Pons (tissue), 1 donor: ENCODE measurements at places on chromosomes 2 and 18.

- DNase-seq, result no peak
Measured at GRCh38 chr2:180644709-180645108, 335.7 kb upstream of the UBE2E3 start.

DNA sequence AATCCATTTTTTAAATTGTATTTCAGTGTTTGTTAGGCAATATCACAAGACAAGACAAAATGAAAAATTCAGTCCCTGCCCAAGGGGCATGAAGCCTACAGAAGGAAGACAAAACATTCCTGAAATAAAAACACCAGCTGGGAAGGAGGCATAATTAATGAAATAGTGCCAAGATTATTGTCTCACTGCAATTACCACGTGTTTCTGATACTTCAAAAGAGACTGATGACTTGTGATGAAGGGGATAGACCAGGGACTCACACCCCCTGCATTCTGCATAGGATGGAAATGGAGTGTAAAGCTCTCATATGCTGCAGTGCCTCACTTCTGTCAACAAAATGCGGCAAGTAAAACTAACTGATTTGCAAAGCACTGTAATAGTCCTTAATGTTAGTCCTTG lies 178.1 kb downstream of the BARD1 start:
- DNase-seq, result no peak

GRCh38 chr2:196440413-196440812 lies 199.1 kb upstream of the CCDC150 start:
- DNase-seq, result no peak

GRCh38 chr2:104049981-104050380 lies 803.9 kb upstream of the POU3F3 start:
- no peak for DNase-seq

DNA sequence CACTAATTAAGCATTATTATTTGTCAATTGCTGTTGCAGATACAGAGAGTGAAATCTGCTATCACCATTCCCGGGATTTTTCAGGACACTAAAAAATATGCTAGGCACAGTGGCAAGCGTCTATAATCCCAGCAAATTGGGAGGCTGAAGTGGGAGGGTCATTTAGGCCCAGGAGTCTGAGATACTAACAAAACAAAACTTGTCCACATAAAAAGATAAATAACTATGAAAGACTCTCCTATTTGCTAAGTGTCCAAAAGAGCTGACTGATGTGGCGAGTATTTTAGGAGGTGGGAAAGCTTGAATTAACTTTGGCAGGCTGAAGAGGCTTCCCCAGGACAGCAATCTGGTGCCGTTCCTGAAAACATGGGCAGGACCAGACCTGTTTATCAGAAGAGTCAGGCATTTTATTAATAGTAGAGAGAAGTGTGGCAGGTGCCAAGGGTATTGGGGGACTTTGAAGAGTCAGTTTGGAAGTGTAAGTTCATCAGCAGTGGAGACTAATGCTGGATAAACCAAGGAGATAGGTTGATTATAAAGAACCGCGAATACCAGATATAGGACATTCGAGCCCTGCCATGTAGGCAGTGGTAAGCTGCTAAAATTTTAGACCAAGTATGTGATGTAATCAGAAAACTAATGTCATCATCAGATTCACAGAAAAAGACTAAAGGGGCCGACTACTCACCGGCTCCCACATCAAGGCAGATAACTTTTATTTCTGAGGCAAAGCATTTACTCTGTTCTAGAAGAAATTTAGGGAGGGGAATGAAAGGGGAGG lies 201.8 kb downstream of the EPHA4 start:
- DNase-seq, result no peak

- no peak for DNase-seq
Measured at GRCh38 chr2:30729031-30729430, 78.2 kb downstream of the CAPN13 start.

DNA sequence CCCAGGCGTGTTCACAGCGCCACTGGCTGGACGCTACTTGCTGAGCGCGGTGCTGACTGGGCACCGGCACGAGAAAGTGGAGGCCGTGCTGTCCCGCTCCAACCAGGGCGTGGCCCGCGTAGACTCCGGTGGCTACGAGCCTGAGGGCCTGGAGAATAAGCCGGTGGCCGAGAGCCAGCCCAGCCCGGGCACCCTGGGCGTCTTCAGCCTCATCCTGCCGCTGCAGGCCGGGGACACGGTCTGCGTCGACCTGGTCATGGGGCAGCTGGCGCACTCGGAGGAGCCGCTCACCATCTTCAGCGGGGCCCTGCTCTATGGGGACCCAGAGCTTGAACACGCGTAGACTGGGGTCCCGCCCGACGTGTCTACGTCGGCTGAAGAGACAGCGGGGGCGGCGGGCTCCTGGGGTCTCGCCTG lies 891 bp upstream of the KHK start:
- peak; percentile 80 for DNase-seq

DNA sequence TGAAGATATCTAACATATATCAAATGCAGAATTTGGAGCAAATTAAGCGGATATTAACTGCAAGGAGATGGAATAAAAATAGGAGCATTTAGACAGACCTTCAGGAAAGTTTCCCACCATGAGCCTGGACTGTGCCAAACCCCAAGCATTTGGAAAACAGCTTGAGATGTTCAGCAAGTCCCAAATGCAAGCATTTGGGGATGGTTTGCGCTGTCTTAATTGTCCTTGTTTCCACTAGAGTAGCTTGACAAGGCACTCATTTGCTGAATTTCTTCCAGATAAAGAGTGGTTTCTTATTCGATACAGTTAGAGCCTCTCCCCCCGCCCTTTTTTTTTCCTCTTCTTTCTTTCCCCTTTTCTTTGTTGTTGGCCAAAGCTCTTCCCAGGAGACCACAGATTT lies 77.1 kb upstream of the CDC42EP3 start:
- no peak for DNase-seq

DNA sequence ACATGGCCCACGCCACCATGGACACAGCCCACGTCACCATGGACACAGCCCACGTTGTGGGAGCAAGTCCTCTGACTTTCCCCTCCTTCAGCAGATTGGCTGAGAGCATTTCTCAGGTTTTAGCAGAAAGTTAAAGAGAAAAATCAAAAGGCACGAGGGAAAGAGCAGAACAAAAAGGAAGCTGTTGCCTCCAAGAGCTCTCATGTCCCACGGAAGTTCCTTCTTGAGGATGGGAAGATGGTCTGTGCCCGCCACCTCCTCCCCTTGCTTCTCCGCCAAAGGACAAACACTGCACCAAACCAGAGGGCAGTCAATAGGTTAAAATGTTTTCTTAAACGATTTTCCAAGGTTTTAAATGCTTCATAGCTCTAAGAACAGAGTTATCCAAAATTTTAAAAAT lies 148.4 kb downstream of the HDAC4 start:
- no peak for DNase-seq

- no peak for DNase-seq
Measured at GRCh38 chr18:43278355-43278754, 1.1 kb upstream of the SYT4 start.
